Liver (tissue), 10 donors: ENCODE measurements at places on chromosomes 7 and 10. TPM values are rescaled to one million over a fixed set of nuclear protein-coding genes. Genes with fewer than 3 reads are reported as not detected.

DNA sequence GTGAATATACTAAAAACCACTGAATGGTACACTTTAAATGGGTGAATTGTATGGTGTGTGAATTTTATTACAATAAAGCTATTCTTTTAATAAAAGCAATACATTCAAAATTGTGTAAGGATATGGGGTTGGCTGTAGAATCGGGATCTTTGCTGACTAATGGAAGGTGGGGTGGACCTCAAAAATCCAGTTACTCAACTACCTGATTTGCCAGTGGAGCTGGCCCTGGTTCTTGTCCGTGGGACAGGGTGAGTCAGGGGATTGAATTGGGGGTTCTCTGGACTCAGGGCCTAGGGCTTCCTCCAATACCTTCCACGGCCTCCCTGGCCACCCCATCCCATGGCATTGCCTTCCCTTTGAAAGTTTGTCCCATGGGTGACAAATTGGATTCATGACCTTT lies 13.5 kb upstream of the RABGEF1 start:
- no peaks in the 10 kb centered on the region for H3K36me3 ChIP-seq
- DNase-seq: no peak
- no peaks in the 10 kb centered on the region for H3K4me1 ChIP-seq

DNA sequence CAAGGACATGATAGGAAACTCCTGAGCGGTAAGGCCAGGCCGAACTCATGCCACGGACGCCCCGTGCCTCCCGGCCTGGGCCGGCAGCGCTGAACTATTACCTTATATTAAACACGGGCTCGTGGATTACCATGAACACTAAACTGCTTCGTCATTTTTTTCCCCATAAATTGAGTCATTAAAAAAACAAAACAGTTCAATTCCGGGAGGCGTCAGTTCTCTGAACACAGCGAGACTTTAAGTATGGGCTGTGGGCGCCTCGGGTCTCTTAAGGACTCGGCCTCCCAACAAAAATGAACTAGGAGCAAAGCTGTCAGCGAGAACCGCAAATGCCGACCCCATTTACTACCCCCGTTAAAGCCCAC lies 519 bp downstream of the PITRM1 start:
- H3K27me3 ChIP-seq: no peaks in the 10 kb centered on the region
- no peak for DNase-seq
- peak overlapping the region; percentile 94 for H3K4me3 ChIP-seq
- H3K36me3 ChIP-seq: peaks cover 3% of the 10 kb centered on the region
- peak overlapping the region; percentile 81 for H3K27ac ChIP-seq
- peaks cover 6% of the 10 kb centered on the region for H3K4me1 ChIP-seq

DNA sequence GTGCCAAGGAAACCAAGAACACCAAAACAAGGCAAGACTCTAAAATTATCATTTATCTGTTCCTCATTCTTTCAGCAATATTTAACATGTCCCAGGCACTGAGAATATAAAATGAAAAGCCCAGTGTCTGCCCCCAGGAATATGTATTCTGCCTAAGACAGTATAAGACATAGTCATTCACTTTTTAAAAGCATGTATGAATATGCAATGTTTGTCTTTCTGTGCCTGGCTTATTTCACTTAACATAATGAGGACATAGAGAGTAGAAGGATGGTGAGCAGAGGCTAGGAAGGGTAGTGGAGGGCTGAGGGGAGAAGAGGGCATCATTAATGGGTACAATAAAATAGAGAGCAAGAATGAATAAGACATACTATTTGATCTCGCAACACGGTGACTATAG lies 44.6 kb upstream of the BET1 start:
- H3K27ac ChIP-seq: no peak overlapping the region
- no peak overlapping the region for H3K4me3 ChIP-seq
- no peaks in the 10 kb centered on the region for H3K4me1 ChIP-seq
- no peaks in the 10 kb centered on the region for H3K27me3 ChIP-seq
- no peaks in the 10 kb centered on the region for H3K36me3 ChIP-seq

DNA sequence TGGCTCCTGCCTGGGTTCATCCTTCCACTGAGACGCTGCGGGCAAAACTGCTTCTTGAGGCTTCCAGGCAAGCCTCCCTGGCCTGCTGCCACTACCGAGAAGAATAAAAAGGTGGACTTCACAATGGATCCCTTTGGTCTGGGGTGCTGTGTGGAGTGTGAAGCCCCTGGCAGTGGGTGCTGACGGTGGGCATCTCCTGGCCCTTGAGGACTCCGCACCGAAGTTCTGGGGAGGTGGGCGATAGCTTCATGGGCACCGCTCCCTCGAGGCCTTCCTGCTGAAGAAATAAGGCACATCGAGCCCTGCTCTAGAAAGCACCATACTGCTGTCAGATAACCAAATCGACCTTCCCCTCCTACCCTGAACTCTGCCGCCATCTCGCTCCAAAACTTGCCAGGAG lies 106.6 kb upstream of the CTBP2 start:
- no peak overlapping the region for H3K4me3 ChIP-seq
- DNase-seq: no peak
- no peak overlapping the region for H3K27ac ChIP-seq
- H3K4me1 ChIP-seq: no peaks in the 10 kb centered on the region
- no peaks in the 10 kb centered on the region for H3K27me3 ChIP-seq

DNA sequence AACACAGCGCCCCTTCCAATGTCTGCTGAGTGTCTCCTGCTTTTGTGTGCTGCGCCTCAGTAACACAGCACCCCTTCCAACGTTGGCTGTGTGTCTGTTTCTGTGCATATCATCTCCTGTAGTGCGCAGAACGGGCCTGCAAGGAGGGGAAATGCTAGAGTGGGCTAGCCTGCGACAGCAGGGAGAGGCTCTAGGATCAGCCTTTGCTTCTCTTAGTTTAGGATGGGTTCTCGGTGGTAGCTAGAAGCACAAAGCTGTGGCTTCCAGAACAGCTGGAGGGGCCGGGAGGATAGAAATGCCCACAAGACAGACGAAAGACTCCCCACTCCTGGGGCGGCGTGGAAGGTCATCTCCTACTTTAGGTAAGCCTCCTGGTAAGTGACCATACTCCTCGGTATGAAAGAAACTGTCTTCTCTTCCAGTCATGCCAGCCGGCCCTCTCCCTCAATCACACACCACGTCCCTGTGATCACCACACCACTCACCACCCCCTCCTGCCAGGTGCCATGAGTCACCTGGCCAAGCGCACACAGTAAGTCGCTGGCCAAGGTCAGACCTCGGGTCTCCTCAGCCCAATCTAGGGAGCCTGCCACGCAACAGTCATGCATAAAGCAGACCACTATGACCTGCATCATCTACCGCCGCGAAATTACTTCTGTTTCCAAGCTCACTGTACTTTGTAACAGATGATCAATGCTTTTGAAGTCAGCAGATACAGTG lies 4.8 kb downstream of the PITRM1 start:
- no peak overlapping the region for H3K4me3 ChIP-seq
- H3K27ac ChIP-seq: no peak overlapping the region
- peaks cover 42% of the 10 kb centered on the region for H3K36me3 ChIP-seq
- peaks cover 4% of the 10 kb centered on the region for H3K4me1 ChIP-seq
- no peaks in the 10 kb centered on the region for H3K27me3 ChIP-seq
- DNase-seq: no peak

DNA sequence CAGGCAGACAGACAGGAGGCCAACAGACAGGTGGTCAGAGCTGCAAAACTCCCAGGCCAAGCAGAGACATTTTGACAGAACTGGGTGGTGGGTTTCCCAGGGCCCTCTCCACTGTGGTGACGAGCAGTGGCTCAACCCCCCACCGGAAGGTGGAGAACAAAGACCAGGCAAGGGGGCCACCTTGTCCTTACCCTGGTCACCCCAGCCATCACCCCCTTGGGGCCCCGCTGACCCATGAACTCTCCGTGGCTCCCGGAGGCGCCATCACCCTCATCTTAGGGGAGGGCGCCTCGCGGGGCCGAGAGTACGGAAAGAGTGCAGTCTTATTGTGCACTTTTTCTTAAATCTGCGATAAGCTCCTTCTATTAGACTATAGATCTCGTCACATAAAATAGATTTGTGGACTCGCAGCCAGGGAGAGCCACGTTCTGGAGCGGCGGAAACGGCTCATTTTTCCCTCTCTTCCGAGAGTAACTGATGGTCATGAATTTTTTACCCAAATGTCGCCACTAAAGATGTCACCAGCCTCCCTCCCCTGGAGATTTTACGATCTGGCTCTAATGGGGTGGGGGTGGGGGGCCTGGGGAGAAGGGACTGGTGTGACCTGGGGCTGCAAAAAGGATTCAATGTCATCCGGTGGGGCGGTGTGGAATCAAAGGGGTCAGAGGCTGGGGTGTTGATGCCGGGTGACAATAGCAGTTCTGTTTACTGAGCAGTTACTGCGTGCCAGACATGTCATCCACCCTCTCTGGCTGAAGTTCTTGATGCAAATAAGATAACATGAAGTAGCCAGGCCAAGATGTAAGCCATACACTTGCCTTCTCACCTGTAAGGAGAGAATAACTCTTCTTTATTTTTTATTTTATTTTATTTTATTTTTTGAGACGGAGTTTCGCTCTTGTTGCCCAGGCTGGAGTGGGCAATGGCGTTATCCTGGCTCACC lies 71.1 kb upstream of the MYL10 start:
- no peaks in the 10 kb centered on the region for H3K36me3 ChIP-seq
- no peaks in the 10 kb centered on the region for H3K4me1 ChIP-seq
- H3K4me3 ChIP-seq: no peak overlapping the region
- H3K27me3 ChIP-seq: no peaks in the 10 kb centered on the region
- no peak for DNase-seq

- no peak overlapping the region for H3K27ac ChIP-seq
- H3K27me3 ChIP-seq: no peaks in the 10 kb centered on the region
- no peaks in the 10 kb centered on the region for H3K4me1 ChIP-seq
- DNase-seq: no peak
- H3K4me3 ChIP-seq: no peak overlapping the region
These were observed 25.2 kb downstream of the NHLRC2 start for GRCh38 chr10:113879691-113880090.

PRSS37 gene
- polyA plus RNA-seq: not detected
